ENCODE measurements at places on chromosomes 4 and X.

- no peak for DNase-seq
Observed at GRCh38 chrX:43643662-43644061, 12.4 kb upstream of the MAOA start.

- DNase-seq, result no peak
Observed at GRCh38 chrX:41708486-41708885, 15.5 kb upstream of the GPR82 start.

DNA sequence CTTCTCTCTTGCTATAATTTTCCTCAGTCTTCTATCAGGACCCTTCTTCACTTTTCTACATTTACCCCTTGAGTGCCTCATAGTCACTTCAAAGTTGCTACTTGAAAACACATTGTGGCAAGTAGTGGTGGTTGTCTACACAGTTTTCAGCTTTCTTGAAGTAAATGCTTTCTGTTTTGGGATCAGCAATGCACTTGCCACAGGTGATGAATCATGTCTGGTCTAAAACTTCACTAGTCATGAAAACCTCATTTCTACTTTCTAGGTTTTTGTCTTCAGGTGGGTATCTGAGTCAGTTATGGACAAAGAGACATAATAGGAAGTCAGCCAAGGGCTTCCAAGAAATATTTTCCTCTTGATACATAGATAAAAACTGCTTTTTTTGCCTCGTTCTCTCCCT, 359.2 kb downstream of the CCSER1 start:
- no peak for DNase-seq

- peak; percentile 70 for DNase-seq
Observed at GRCh38 chrX:2928583-2929434, at the start of gene ARSD. Gene ARSD, minus strand, starts transcription at chrX:2929339. Its CDS starts 64 bp downstream, at chrX:2929275.

DNA sequence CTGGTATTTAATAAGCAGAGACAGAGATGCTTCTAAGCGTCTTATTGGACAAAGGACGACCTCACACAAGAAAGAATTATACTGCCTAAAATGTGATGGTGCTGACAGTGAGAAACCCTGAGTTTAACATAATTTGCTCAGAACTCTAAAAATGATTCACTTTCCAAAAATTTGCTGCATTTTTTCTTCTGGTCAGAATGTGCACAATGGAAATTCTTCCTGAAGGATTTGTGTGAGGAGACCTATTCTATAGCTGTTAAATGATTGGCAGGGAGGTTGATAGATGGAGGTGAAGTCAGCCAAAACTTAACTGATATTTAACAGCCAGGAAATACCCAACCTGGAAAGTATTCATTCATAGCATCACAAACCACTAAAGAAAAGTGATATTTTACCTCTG, 1.7 kb downstream of the MAGEC3 start:
- no peak for DNase-seq

GRCh38 chr4:38275331-38276100, 315.3 kb downstream of the PTTG2 start:
- DNase-seq, result no peak

DNA sequence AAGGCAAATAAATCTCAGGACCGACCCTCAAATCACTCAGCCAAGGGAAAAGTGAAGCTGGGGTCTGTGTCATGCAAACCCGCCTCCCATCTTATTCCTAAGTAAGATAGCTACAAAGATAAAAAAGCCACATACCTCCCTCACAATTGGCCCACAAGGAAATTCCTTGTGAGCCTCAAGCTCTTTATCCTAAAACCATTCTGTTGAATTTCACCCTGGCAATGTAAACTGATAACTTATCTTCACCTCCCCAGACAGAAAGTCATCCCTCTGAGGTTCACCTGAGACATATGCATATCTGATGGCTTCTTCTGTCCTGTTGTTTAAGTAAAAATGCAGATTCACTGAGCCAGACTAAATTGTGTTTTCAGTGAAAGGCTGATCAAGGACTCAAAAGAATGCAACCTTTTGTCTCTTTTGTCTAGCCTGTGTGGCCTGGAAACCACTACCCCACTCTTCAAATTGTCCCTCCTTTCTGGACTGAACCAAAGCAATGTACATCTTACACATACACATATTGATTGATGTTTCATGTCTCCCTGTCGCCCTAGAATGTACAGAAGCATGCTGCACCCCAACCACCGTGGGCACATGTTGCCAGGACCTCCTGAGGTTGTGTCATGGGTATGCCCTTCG, 91.3 kb downstream of the MFAP3L start:
- no peak for DNase-seq

- no peak for DNase-seq
Observed at GRCh38 chr4:186201535-186202230, 10.3 kb downstream of the CYP4V2 start.

DNA sequence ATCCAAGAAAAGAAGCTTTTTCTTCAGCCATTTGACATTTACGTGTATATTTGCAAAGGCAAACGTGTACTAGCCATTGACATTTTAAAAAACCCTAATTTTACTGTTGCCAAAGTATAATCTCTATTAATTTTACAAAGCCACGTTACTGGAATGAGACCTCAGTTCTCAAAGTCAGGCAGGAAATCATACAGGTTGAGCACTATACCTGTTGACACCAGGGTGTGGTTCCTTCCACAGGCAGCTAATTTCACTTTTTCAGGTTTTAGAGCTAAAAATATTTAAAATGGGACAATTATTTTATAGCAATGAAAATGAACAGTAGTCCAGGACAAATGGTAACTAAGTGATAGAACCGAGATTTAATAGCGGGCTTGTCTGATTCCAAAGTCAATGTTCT, 6.5 kb downstream of the RPGR start:
- no peak for DNase-seq

DNA sequence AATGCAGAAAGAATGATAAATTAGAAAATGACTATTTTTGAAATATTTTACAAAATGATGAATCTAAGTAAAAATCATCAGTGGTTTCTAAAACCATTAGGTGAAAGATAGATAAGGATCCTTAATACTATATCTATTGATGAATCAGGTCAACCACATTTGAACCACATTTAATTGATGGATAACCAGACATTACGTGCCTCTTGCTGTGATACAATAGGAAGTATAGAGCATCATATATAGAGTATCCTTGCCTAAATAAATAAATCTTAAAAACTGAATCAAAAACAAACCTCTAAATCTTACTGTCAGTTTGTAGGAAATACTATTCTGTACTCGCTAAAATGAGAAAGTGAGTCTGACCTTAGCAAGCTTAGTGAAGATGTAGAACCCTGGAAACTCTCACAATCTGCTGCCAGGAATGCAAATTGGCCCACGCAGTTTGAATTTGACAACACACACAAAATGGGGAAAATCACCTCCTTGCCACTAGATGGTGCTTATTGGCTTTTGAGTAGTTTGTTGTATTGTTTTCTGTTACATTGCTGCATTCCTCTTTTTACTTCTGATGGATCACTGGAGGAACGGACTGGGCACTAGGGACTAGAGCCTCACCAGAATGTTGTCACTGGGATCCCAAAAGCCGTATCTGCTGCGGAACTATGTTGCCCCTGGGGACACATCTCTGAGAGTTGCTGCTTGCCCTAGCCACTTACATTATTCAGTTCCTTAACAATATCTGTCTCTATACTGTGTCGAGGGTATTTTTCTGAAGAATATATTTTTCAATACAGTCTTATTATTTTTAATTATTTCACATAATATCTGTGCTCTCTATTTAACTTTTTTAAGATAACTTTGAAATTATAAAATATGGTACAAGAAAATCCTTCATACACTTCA, 25.4 kb upstream of the SLAIN2 start:
- DNase-seq, result peak; percentile 7

GRCh38 chr4:153763404-153763803, 3.6 kb upstream of the RNF175 start:
- no peak for DNase-seq

GRCh38 chrX:99142745-99143144, 1267.3 kb downstream of the PCDH19 start:
- no peak for DNase-seq

- DNase-seq, result no peak
Observed at GRCh38 chrX:21926527-21927278, 13.8 kb upstream of the SMS start.

DNA sequence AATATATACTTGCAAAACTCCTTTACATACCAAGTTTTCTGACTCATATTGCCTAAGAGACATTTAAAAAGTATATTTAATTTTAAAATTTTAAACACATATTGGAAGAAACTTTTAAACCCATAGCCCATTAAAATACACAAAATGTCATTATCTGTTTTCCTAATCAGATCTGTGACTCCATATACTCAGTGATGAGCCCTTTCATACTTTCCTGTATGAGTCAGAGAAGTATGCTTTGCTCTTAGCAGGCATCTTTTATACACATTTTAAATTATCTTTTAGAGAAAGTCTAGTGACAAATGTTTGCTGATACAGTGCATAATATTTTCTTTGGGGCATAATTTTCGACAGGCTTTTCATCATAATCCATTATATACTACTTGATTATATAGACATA, 26.4 kb downstream of the SPIN3 start:
- DNase-seq, result no peak

DNA sequence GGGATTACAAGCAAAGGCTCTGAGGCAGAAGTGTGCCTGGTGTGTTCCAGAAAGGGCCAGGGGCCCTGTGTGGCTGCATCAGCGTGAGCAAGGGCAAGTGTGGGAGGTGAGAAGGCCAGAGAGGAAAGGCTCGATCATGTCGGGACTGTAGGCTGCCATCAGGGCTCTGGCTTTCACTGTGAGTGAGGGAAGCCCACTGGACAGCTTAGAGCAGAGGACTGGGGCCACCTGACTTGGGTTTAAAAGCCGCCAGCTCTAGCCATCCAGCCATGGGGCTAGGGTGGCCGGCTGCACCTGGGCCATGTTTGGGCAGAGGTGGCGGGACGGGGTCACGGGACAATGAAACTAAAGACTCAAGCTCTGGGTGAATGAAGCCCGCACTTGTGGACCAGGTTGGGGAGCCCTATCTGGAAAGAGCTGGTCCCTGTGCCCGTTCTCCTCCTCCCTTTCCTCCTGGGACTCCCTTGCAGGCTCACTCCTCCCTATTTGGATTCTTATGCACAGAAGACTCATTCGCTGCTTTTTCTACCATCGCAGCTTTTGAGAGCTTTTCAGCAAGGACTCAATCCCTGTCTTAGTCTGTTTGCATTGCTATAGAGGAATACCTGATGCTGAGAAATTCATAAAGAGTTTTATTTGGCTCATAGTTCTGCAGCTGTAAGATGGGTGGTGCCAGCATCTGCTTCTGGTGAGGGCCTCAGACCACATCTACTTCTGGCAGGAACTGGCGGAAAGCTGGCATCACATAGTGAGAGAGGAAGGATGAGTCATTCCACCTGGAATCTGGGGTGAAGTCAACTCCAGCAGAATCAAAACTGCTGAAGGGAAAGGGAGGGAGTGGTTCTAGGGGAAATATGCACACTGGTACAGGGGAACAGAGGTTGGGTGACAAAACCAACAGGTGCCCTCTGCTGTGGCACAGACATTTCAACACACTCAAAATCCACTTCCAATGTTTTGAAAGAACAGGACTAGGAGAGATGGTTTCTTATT, 15.3 kb downstream of the CTAG1B start:
- no peak for DNase-seq

DNA sequence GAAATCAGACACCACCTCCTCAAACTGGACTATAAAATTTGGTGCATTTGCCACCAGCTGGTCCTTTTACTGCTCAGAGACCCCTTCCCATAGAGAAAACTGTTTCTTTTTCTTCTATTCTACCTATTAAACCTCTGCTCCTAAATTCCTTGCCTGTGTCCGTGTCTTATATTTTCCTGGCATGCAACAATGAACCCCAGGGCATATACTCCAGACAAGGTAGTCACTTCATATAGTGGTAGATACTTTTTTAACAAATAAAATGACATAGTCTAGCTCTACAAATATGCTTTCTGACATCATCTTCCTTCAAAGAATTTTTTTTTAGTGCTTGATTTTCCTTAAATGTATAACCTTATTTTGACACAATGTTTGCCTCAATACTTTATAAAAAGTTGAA, 1402.9 kb upstream of the PABPC4L start:
- no peak for DNase-seq

GRCh38 chr4:88759039-88759894, 61.6 kb upstream of the NAP1L5 start:
- DNase-seq, result peak; percentile 84

DNA sequence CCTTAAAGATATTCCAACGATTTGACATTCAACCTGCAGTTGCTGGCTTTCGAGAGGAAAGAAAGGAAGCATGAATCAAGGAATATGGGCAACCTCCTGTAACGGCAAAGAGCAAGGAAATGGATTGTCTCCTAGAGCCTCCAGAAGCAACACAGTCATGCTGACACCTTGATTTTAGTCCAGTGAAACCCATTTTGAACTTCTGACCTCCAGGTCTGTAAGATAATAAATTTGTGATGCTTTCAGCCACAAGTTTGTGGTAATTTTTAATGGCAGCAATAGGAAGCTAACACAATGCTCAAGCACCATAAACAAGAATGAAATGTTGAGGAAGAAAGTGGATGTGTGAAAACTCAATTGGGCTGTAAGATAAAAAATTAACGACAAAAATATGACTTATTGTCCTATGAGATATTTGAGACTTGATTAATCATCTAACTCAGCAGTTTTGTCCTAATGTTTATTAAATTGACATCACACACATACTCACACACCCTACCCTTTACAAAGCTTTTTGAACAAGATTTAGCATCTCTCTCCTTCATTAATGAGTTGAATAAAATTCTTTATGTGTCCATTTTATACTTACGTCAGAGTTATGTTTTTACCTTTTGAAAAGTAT, 857.2 kb upstream of the INTU start:
- no peak for DNase-seq

GRCh38 chrX:118088084-118088483, 28.5 kb downstream of the KLHL13 start:
- DNase-seq, result no peak

DNA sequence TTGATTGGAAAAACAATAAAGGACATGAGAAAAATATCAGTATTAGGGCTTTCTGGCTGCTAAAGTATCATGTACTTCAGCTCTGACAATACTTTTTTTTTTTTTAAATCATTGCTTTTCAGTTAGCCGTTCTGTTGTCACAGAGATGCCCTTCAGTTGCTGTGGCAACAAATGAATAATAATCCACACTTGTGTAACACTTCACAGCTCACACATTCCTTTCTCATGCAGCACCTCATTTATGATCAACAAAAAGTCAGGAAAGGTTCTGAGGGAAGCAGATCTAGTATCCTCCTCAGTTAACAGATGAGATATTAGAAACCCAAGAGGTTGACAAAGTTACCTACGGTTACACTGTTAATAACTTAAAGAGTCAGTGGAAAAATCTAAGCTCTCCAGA, 444.2 kb upstream of the SLIT2 start:
- no peak for DNase-seq

DNA sequence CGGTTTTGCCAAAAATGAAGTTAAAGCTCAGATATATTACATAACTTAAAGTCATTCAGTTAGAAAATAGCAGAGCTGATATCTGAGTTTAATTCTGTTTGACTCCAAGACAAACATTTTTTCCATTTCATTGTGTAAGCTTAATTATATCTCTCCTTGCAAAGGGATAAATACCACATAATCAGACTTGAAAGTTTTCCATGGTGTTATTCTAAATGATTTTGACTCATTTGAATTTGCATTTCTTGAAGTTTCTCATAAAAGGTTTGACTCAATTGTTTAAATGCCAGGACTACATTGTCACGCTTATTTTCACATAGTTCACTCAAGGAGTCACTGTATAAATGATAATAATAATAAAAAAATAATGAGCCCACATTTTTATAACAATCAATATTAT, 39.4 kb upstream of the DDX60 start:
- no peak for DNase-seq
